DMS153 (cell line): ENCODE measurements at places on chromosomes 3 and 15.

DNA sequence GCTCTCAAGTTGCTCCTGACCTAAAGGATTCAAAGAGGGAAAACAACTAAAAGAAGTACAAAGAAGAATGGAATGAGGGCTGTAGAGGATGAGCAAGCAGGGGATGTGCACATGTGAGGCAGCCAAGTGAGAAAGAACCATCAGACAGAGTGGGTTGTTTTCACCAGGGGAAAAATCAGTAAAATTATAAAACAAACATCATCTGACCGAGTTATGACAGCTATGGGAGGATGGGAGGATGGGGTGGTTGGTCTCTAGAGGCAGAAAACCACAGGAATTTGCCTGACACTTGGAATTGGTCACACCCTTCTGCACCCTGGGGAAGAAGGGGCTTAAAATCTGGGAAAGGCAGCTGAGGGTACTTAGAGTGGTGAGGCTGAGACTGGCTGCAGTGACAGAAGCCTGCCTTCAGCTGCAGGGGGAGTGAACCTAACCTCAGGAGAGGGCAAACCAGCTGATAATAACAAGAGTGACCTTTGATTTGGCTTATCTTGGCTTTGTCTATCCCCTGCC lies 10.1 kb downstream of the ARHGAP31 start:
- no peak for DNase-seq

- DNase-seq = no peak
Observed at GRCh38 chr3:32288819-32289218, 50.3 kb downstream of the CMTM8 start.

DNA sequence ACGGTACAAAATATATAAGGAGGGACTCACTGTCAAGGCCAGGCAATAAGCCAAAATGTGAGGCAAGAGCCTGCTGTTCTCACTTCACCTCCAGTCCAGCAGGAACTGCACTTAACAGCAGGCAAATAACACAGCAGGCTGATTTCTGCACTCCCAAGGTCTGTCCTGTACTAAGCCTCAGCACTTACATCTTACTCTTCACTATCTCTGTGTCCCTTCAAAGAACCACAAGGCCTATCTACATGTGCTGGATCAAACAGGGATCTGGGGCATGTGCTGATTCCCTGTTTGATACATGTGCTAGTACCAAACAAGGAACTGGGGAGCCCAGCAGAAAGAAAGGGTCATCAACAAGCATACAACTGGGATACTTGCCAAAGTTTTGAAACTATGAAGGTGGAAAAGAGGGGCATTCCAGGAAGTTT lies 22.2 kb downstream of the UACA start:
- no peak for DNase-seq

DNA sequence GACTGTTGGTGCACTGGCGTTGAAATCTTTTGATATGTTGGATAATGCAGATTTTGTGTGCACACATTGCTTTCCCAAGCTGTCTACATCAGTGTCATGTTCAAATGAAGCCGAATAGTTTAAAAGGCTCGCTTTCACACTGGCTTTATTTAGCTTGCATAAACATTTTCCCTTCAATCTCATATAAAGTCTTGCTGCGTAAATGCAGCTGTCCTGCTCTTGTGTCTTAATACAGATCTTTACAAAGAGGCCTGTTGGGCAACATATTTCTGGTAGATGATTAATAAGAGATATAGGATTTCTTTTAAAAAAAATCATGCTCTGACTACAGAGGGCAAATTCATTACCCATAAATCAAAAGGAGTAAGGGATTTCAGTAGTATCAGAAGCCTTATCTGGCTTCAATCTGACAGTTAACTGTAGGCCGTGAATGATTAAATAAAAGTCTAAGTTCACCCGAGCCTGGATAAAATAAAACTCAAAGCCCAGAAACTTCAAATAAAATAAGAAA lies 937.2 kb downstream of the FHIT start:
- no peak for DNase-seq

DNA sequence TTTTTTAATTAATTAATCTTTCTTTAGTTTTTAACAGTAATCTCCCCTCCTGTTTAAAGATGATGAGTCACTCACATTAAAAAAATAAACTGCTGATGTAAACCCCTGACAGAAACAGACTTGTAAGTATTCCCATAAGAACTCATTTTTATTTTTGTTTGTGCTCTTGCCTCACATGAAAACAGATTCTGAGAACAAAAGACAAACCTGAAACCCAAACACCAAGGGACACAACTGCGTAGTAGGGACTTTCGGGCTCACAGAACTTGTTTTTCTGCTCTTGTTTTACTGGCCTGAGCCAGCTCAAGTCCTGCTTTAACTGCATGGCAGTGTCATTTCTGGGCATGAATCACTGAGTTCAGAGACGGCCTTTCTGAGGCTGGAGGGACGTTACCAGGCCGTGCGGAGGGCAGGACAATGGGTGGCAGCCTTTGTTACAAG lies 600.8 kb downstream of the FOXP1 start:
- DNase-seq = no peak

- no peak for DNase-seq
Observed at GRCh38 chr3:107992976-107993684, 97.7 kb downstream of the CD47 start.
